ENCODE measurements at places on chromosomes 6 and 20. TPM values are rescaled to one million over a fixed set of nuclear protein-coding genes. Genes with fewer than 3 reads are reported as not detected.

The CDH22 gene
- not detected for polyA plus RNA-seq

The SEL1L2 gene
- polyA plus RNA-seq, result not detected

GRCh38 chr20:24873025-24873620 is 75.9 kb upstream of the CST7 start:
- DNase-seq, result no peak

DNA sequence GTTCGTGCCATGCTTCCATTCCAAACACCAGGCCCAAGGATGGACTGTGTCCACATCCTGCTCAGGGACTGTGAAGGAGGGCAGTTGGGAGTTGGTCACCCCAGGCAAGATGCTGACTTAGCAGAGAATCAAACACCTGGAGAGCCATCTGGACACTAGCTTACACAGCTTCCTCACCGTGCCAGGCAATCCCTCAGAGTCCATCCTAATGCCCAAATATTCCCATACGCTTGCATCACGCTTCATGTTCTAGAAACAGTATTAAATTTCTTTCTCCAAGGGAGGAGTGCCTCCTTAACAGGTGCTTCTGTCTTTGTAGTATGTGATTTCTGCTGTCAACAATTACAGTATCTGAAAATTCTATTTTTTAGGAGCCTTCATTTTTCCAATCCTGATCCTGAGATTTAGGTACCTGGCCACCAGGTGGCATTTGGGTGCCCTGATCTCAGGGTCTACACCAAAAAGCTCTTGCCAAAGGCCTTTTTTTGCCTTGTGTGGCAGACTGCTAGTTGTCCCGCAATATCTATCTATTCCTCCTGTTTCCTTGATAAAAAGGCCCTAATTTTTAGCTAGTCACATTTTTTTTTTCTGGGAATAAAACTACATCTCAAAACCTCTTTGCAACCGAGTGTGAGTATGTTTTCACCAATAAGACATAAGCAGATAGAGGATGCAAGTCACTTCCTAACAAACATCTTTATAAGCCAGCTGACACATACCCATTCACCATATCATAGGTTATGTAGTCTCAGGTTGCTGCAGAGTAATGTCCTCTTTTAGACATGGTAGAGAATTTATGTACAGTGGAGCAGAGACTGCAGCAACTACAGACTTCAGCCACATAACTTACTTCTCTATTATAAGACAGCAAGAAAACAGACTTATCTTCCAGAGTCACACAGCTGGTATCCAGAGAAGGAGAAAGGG is 85.0 kb downstream of the PREP start:
- DNase-seq, result no peak

Measured in right renal pelvis (tissue), 4 donors.